ENCODE measurements at places on chromosomes 7 and 10.

DNA sequence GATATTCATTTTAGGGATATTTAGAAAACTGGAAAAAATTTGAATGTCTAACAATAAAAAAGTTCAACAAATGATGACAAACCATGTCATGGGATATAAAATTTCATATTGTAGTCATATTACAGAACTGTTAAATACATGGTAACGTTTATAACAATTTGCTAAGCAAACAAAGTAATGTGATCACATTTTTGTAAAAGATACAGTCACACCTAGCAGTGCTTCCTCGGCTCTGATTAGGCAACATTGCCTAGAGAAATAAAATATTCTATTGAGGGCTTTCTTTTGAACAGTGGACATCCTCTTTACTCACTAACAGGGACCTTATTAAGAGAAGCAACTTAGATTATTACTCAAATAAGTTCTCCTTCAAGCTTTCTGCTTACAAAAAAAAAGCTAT is 605.5 kb downstream of the GATA3 start:
- no peak for DNase-seq

DNA sequence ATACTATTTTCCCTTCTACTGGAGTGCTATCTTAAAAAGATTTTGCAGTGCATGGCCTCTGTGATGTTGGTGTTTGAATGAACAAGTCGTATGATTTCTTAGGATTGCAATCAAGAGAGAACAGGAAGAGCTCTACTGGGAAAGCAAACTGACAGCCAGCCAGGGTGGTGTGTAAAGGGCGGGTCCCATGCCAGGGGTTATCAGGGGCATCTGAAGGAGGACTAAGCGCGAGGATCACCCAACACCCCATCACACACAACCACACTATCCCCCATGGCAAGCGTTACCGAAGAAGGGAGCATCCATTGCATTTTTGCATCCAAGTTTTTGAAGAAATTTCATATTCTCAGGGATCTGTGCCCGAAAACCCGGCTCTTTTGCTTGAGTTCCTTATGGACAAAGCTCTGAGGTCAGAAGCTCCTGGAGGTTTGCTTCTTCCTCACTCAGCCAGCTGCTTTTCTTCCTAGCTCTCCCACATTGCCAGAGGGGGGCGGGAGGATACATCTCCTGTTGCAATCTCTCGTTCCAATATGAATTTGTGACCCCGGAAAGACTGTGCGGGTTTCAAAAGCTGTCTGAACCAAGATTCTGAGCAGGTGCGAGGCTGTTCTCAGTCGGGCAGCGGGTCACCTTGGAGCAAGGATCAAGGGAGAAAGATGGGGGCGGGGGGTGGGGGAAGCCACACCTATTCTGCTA is 5.2 kb downstream of the NEUROD6 start:
- DNase-seq: no peak

DNA sequence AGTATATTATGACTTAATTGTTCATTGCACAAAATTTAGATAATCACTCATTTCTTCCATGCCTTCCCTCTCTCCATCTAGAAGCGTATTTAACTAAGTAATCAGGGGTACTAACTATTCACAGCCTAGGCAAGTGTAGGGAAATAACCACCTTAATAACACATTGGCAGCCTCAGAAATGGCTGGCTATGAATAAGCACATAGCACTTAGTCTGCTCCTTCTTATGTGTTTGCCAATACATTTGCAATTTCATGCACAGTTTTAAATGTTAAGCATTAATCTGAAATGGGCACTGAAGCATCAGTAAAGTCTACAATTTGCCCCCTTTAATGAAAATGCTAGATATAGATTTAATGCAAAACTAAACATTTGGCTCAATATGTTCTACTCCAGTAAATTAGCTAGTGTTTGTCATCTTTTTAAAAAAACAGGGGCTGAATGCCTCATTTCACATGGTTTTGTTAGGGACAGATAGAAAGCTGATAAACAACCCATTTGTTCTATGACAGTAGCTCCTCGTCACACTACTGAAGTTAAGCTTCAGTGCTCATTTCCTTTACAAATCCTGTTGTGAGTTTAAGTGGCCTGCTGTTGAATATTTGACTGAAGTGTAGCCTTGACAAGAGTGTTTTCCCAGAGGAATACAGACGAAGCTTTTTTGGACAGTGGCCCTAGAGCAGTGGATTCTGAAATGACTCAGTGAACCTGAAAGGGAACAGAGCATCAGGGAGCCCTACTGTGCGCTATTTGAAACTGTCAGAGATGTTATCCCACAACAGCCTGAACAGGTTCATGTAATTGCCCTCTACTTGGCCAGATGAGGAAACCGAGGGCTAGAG is 30.5 kb downstream of the HHEX start:
- no peak for DNase-seq

DNA sequence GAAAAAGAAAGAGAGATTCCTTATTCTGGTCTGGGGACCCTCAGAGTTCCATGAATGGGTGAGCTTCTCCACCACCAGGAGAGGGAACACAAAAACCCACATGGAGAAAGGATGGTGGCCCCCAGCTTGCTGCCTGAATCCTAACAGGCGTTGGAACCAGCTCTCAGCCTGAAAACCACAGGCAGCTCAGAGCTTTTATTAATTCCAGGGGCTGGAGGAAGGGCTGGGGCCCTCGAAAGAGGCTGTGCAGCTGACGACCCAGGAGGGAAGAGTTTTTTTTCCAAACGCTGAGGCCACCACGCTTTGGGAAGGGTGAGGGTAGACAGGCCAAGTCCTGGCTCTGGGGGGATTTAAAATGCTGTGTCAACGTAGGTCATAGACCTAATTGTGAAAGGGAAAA is 10.8 kb upstream of the ELN start:
- DNase-seq: no peak

GRCh38 chr10:73744664-73744975 is 448 bp downstream of the SEC24C start:
- peak; percentile 66 for DNase-seq

DNA sequence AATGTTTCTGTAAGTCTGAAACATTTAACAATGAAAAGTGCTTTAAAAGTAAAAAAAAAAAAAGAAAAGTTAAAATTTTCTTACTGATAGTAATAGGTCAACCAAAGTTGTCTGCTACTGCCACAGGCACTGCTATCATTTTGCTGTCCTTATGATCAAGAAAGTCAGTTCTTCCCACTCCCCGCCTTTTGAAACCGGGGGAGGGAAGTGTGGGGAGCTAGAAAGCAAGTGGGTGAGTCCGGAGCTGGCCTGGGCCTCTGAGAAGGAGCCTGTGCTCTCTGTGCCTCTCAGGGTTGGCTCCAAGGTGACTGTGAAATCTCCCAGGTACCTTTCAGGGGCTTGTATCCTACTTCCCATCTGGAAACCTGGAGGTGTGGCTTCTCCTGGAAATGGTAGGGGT is 7.3 kb downstream of the C7orf57 start:
- no peak for DNase-seq

- no peak for DNase-seq
Measured at GRCh38 chr10:97325754-97326153, 6.7 kb downstream of the FRAT1 start.
